ENCODE measurements at places on chromosomes 7 and 10.

- DNase-seq, result no peak
Measured at GRCh38 chr10:94000638-94001415, 7.1 kb downstream of the PLCE1 start.

DNA sequence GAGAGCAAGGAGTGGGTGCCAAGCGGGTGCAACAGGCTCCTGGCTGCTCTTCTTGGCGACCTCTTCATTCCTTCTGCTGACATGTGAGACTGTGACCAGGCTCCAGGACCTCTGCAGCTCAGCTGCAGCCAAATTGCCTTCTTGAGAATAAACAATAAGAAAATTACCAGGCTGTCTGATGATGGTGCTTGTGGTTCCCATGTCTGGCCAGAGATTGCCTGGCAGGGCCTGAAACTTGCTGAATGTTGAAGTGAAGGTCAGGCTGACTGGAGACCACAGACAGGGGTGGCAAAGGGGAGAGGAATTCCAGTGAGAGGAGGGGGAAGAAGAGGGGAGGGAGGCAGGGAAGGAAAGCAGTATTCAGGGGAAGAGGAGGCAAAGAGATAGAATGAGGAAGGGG lies 497.4 kb upstream of the PODXL start:
- no peak for DNase-seq

DNA sequence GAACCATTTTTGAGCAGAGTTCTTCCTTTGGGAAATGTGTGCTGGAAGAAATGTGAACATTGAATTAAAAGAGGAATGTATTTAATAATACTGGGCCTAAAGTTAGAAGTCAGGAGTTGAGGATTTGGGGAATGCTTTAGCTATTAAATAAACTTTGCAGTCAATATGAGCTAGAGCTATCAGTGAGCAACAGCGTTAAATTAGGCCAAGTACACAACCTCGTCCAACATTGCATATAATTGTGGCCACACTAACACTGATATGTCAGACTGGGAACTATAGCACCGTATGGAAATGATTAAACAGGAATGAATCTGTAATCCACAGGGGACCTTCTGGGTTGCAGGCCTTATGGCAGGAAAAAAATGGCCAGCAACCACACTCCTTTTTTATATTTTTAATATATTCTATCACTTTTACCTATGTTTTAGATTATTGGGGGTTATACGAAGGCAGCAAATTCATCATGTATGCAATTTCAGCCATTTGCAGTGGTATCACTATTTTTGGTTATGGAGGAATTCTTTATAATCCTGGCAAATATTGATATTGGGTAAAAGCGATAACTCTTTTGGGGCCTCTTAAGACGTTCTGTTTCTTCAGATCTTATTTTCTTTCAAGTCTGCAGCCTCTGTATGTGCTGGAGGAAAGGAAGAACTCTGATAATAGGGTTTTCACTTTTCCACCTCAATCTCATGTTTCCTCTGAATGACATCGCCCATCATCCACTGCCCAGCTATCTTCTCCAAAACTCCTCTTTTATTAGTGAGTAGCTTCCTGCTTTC lies 236.3 kb upstream of the PLXDC2 start:
- no peak for DNase-seq

- DNase-seq, result no peak
Measured at GRCh38 chr10:47404937-47405336, 20.8 kb upstream of the ZNF488 start.

DNA sequence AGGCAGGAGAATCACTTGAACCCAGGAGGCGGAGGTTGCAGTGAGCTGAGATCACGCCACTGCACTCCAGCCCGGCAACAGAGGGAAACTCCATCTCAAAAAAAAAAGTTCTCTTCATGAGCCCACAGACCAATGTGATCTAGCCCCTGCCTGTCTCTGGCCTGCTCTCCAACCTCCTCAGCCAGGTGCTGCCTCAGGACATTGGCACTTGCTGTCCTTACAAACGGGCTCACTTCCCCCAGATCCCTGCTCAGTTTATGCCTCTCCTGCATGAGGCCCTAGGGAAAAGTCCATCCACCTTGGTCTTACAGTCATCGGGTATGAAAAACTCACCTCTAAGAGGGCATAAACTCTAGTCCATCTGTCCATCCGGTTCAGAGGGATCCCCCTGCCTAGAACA lies 32.5 kb downstream of the TNS3 start:
- no peak for DNase-seq

DNA sequence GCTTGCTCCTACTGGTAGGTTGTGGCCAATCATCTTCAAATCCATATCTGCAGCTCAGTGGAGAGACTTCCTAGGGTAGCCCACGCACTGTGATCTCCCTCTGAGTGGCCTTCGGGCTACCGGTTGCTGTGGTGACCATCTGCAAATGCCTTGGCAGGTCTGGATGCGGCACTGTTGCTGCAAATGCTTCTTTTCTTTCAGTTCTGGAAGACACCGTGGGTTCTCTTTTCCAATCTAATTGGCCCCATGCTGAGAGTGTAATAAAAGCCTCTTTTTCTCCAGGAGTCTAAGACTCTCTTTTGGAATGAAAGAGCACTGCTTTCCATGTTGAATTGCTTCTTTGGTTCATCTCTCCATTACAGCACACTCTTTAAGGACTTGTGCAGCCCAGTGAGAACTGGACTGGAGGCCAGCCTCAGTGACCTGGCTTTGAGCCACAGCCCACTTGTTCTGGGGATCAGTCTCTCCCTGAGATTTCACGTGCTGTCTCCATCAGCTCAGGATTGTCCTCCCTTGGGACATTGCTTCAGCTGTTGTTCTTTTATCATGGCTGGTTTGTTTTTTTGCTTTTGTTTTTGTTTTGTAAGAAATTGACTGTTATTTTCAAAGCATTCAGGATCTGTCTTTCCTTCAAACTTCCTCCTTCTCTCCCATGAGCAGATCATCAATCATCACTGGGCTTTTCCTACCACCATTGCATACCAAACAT lies 286.6 kb downstream of the BMPER start:
- no peak for DNase-seq

DNA sequence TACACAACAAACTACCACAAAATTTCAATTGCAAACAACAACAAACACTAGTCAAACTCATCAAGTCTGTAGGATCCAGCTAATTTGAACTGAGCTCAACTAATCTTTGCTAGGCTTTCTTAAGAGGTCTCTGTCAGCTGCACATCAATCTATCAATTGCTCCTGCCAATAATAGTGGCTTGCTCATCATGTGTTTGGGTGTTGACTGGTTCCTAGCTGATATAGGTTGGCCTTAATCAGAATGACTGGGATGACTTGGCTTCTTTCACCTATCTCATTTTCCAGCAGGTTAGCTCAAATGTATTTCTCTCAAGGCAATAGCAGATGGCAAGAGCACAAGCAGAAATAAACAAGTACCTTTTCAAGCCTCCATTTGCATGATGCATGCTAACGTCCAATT lies 370.3 kb upstream of the NFE2L3 start:
- no peak for DNase-seq

DNA sequence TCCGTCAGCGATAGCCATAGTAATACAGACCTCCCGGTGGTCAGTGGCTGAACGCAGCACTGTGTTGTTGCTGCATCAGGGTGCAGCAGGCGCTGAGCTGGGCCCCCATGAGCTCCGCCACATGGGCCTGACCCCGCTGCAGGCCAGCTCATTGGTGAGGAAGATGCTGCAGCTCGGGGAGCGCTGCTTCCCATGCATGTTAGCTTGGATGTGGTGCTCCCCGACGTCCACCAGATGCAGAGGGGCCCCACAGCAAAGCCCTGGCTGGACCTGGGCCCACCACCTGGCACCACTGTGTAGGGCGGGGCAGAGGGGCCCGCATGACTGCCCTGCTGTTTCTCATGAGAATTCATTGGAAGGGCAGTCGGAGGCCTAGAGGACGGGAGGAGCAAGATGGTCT lies 50.8 kb downstream of the WDR37 start:
- DNase-seq, result no peak

- DNase-seq, result no peak
Measured at GRCh38 chr10:131074682-131075081, 236.8 kb downstream of the TCERG1L start.

- DNase-seq, result no peak
Measured at GRCh38 chr10:628386-629045, 61.0 kb downstream of the DIP2C start.

DNA sequence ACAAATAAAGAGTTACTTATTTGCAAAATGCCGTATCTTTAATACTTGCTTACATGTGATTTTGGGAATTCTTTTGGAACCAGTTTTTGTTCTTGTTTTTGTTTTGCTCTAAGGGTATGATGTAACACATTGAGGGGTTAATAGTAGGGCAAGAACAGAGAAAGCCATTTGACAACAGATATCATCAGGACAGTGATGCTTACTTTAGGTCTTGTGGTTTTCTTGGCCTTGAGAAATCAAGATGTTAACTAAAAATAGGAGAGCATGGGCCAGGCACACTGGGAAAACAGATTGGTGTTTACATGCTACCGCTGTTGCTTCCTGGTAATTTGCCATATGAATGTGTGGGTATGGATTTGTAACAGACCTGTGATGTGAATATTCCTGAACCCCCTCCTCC lies 3.7 kb downstream of the SAMD8 start:
- DNase-seq, result no peak

GRCh38 chr10:47176206-47176902 lies 123.6 kb upstream of the GDF10 start:
- DNase-seq, result no peak
